Purkinje cell (primary cell): ENCODE measurements at places on chromosomes 1 and 21. TPM values are rescaled to one million over a fixed set of nuclear protein-coding genes. Genes with fewer than 3 reads are reported as not detected.

The CD1D gene
- 0.39 TPM in 1 of 2 replicates, not detected in the other for polyA plus RNA-seq

The AMY2A gene
- 6.9 TPM in 1 of 2 replicates, not detected in the other for polyA plus RNA-seq

The LCE1A gene
- polyA plus RNA-seq = not detected in 2 replicates

The GOLT1A gene
- 199 and 201 TPM in 2 replicates for polyA plus RNA-seq

The COL11A1 gene
- polyA plus RNA-seq = 0.08 and 2.6 TPM in 2 replicates
